ENCODE measurements at places on chromosomes 12 and 14. TPM values are rescaled to one million over a fixed set of nuclear protein-coding genes. Genes with fewer than 3 reads are reported as not detected.

- peak; percentile 33 for DNase-seq
Measured at GRCh38 chr12:63149909-63150712, 890 bp downstream of the AVPR1A start.

The RPGRIP1 gene
- 0.21 TPM for total RNA-seq

DNA sequence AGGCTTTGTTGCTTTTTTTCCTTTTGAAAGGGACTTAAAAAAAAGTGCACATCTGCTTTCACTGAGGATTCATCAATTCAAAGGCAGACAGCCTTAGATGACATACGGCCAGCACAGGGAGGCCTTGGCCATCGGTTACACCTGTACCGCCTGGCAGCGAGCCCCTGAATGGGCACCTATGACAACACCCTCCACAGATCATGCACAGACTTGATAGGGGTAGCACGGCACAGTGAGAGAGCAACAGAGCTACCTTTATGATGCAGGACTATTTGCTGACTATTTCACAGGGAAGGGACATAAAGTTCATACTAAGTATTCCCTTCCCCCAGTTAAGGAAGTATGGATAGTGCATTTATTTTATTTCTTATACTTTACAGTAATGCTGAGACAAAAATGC lies 137.9 kb upstream of the ARID2 start:
- no peak for DNase-seq

- peak; percentile 92 for DNase-seq
Measured at GRCh38 chr12:6461401-6462233, 8.9 kb downstream of the VAMP1 start.

The KRT78 gene
- total RNA-seq, result not detected

GRCh38 chr12:117903110-117903840 lies 65.5 kb downstream of the KSR2 start:
- no peak for DNase-seq

The OTOGL gene
- total RNA-seq, result not detected

The SLC25A3 gene
- total RNA-seq, result 426 TPM

The FAM90A1 gene
- 0.32 TPM for total RNA-seq

DNA sequence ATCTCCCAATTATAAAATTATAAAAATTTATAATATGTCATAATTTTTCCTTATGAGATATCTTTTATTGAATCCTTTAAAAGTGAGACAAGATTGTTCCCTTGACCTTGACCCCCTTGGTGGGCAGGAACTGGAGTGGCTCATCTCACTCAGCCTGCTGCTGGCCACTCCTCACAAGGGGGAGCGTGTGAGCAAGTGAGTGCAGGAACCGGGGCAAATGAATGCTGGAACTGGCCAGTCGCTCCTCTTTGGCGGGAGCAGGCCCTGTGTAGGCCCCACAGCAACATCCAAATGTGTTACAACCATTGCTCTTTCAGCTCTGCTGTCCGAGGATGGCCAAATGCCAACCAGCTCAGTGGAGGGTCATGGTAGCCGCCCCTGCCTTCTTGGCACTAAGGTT lies 178.8 kb downstream of the ETNK1 start:
- no peak for DNase-seq

- no peak for DNase-seq
Measured at GRCh38 chr14:90522571-90523191, 125.9 kb downstream of the CALM1 start.

DNA sequence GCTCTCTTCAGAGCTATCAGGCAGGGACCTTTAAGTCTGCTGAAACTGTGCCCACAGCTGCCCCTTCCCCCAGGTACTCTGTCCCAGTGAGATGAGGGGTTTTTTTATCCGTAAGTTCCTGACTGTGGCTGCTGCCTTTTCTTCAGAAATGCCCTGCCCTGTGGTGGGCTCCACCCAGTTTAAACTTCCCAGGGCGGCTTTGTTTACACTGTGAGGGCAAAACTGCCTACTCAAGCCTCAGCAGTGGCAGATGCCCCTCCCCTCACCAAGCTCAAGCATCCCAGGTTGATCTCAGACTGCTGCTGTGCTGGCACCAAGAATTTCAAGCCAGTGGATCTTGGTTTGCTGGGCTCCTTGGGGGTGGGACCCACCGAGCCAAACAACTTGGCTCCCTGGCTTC lies 46.9 kb upstream of the SLC16A7 start:
- no peak for DNase-seq

- DNase-seq, result no peak
Measured at GRCh38 chr12:66662729-66663128, 16.1 kb downstream of the GRIP1 start.

DNA sequence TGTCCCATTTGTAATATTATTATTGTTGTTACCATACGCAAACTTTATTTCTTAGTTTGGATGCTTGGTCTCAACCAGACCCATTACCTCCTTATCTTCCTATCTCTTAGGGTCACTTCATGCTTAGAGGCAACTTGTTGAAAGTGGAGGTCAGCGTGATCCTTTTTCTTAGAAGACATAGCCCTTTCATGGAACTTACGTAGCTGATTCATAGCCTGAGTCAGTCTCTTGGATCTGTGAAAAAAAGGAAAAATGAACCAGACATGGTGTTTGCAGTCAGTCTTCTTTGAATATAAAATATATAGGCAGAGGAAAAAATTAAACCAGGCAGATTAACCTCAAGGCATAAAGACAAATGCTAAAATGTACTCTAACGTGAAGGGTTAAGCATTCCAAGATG lies 613.7 kb downstream of the DIO2 start:
- no peak for DNase-seq

The BDKRB2 gene
- total RNA-seq, result not detected

The POTEG gene
- not detected for total RNA-seq

DNA sequence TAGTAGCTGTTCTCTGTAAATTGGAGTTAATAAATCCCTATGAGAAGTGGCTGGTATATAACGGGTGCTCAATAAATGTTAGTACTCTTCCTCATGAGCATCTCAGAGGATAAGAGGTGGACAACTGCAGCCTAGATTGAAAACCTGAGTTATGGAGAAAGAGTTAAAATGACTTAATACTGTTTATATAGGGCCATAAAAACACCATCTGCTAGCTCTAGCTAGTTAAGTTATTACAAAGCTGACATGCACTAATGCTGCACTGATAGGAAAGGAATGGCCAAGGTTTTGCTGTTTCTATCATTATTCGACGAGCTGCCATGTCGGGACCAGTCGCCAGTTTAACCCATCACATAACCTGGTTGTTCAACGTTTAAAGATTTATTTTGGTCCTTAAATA lies 72.0 kb upstream of the SEL1L start:
- no peak for DNase-seq

The RPS29 gene
- total RNA-seq, result 1,987 TPM

GRCh38 chr14:58291646-58292045 lies 6.7 kb upstream of the ARID4A start:
- no peak for DNase-seq

The PAN2 gene
- 62.5 TPM for total RNA-seq

The CEBPE gene
- total RNA-seq, result 0.19 TPM

GRCh38 chr14:71712478-71712877 lies 219.8 kb upstream of the RGS6 start:
- no peak for DNase-seq

DNA sequence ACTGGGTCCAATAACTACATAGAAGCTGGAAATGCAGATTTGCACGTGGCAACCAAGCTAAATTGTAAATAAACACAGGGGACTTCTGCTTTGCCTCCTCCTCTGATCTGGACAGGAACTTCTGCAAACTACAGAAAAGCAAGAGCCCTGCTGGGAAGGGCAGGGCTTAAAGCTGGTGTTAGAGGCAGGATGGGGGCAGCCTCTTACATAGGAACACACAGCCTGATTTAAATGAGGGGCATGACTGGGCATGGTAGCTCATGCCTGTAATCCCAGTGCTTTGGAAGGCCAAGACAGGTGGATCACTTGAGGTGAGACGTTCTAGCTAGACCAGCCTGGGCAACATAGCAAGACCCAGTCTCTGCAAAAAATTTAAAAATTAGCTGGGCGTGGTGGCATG lies 46.7 kb downstream of the ERH start:
- no peak for DNase-seq

DNA sequence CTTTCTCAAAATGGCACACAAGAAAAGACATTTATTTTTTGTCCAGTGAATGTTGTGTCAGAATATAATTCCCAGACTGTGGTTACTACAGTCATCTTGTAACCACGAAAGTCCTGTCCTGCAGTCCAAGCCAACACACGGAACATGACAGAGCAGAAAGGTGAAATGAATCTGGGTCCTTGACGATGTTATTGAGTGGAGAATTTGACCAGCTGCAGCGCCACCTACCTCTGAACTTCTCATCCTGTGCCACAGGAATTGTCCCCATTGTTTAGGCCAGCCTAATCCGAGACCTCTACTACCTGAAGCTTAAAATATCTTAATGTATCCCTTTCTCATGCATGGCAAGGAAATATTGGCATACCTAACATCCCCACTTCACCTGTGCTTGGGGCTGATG lies 64.1 kb upstream of the OTX2 start:
- DNase-seq, result peak; percentile 23

DNA sequence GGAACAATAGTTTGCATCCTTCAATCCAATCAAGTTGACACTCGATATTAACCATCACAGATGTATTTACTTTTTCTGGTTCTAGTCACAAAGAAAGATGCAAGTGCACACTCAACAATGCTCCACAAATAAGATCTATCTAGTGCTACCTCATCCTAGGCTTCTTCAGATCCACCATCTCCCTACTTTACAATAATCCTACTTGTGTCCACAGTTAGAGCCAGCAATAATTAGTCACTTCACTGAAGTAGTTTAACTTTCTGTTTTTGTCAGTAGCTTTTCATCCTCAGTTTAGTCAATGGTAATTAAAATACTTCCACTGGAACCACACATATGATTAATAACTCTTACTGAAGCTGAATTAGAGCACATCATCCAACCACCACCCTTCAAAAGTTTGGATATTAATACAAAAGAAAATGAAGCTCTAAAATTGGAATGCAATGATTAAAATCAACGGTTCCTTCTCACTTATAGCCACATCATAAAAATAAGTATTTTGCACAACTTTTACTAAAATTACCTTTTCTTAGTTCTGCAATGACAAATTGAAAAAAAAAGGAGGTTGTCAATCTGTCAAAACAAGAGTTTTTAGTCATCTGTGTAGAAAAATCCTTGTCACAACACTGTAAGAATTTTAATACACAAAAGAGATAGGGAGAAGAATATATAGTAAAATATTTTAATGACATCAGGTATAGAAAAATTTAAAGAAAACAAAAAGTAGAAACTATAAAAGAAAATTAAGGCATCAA lies 28.2 kb upstream of the SNRPF start:
- no peak for DNase-seq

- no peak for DNase-seq
Measured at GRCh38 chr12:26711072-26711471, 121.9 kb downstream of the ITPR2 start.

GRCh38 chr14:24334431-24335291 lies at the start of gene ADCY4:
Gene ADCY4, minus strand, starts transcription at chr14:24335071. Its CDS starts 419 bp downstream, at chr14:24334652.
- peak; percentile 46 for DNase-seq

DNA sequence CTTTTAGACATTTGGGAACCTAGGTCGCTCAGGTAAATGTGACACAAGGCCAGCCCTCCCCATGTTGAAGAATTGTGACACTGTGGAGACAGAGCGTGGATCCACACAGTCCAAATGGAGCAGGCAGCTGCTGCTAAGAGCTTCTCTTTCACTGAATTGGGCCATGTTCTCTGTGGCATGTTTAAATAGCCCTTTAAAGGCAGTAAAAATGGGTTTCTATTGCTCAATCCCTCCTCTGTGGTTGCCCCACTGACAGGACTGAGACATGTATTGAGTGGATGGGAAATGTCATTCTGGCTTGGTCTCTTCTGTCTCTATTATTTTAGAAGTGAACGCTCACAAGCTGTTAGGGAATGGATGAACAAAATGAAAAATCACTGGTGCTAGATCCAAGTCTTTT lies 84.0 kb upstream of the PRICKLE1 start:
- no peak for DNase-seq

- DNase-seq, result no peak
Measured at GRCh38 chr12:4444031-4444430, 1.6 kb downstream of the FGF6 start.

- DNase-seq, result peak; percentile 30
Measured at GRCh38 chr14:65791191-65791981, 378.9 kb downstream of the FUT8 start.

The CACNA1C gene
- total RNA-seq, result 0.11 TPM

- no peak for DNase-seq
Measured at GRCh38 chr12:6266541-6266966, 43.9 kb upstream of the PLEKHG6 start.

DNA sequence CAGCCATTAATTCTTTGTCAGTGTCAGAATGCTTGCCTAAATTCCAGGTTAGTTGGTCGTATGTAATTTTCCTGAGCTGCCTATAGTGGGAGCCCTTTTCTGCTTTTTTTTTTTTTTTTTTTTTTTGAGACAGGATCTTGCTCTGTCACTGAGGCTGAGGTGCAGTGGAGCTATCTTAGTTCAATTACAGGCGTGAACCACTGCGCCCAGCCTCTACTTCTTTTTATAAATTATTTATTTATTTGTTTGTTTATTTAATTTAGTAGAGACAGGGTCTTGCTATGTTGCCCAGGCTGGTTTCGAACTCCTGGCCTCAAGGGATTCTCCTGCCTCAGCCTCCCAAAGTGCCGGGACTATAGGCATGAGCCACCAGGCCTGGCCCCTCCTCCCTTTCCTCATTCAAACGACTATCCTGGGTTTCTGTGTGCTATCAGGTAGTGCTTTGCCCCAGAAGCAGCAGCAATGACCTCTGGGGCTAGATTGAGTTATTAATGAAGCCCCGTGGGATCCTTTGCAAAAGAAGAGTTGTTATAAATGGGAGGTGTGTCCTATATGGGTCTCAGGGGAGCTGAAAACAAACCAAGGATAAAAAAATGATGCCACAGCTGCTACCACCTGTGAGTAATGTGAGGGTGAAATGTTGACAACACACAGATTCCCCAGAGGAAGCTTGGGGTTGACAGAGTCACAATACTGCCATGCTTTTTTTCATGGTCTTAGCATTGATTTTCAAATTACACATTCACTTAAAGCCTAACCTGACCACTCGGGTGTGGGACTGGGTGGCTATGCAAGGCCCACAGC lies 34.6 kb upstream of the NFKBIA start:
- DNase-seq, result no peak

DNA sequence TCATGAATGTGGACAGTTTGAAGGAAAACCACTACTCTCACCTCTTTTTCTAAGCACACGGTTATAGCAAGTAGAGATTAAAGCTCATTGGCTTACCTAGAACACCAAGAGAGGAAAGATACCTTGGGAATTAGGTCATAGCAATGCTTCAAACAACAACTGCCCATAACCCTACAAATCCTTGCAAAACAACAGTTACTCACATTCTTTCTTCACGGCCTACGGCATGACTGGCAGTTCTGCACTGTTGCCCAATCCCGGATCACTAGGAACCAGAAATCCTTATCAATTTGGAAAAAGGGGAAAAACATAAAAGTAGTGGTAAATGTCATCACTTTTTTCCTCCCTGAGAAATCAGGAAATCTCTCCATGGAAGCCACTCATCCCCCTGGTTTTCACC lies 9.6 kb upstream of the ISM2 start:
- no peak for DNase-seq

DNA sequence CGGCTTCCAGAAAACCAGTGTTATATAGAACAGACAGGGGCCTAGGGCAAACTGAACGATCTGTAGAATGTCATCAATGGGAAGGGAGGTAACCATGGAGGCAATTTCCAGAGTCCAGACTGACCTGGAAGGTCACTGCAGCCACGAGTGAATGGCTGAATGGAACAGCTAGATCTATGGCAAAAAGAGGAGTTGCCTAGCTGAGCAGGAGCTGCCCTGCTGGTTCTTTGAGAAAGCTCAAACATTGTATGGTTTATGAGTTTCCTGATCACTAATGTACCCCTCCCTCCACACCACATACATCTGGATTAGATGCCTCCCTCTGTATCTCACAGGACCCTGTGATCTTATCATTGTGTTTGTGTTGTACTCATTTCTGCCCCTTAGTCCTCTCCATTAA lies 1.0 kb upstream of the RERG start:
- DNase-seq, result no peak

The FKBP3 gene
- total RNA-seq, result 70.5 TPM

The PMCH gene
- 0.57 TPM for total RNA-seq
